Breast epithelium (tissue), 4 donors: ENCODE measurements at places on chromosomes 7 and 10.

GRCh38 chr7:72524037-72524436, 111.9 kb upstream of the CALN1 start:
- H3K4me3 ChIP-seq, result no peak overlapping the region
- no peaks in the 10 kb centered on the region for H3K27me3 ChIP-seq
- H3K4me1 ChIP-seq, result no peaks in the 10 kb centered on the region
- no peak for DNase-seq
- H3K27ac ChIP-seq, result no peak overlapping the region

GRCh38 chr10:31926765-31927564, 1.7 kb downstream of the ARHGAP12 start:
- H3K27me3 ChIP-seq, result no peaks in the 10 kb centered on the region
- peak overlapping the region; percentile 81 for H3K4me3 ChIP-seq
- no peaks in the 10 kb centered on the region for H3K4me1 ChIP-seq
- no peaks in the 10 kb centered on the region for H3K36me3 ChIP-seq
- peak overlapping the region; percentile 98 for H3K27ac ChIP-seq

DNA sequence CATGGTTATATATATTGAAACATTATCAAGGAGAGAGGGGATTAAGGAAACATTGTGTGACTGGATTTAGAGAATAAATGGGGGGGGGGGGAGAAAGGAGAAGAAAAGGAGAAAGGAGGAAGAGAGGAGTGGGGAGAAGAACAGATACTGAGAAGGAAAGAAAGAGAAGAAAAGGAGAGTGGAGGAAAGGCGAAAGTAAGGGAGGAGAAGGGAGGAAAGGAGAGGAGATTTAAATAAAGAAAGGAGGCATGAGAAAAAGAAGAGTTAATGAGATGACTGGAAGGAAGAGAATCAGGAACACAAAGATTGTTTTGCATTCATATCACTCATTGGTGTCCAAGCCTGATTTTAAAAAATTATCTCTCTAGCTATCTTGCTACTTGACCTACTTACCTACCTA, 16.1 kb upstream of the TSPAN12 start:
- no peaks in the 10 kb centered on the region for H3K27me3 ChIP-seq
- H3K4me3 ChIP-seq, result no peak overlapping the region
- H3K36me3 ChIP-seq, result no peaks in the 10 kb centered on the region
- no peaks in the 10 kb centered on the region for H3K4me1 ChIP-seq

GRCh38 chr10:61890430-61890829, 11.1 kb upstream of the ARID5B start:
- H3K4me1 ChIP-seq, result no peaks in the 10 kb centered on the region
- H3K4me3 ChIP-seq, result no peak overlapping the region
- H3K27ac ChIP-seq, result no peak overlapping the region
- no peaks in the 10 kb centered on the region for H3K27me3 ChIP-seq
- DNase-seq, result no peak

DNA sequence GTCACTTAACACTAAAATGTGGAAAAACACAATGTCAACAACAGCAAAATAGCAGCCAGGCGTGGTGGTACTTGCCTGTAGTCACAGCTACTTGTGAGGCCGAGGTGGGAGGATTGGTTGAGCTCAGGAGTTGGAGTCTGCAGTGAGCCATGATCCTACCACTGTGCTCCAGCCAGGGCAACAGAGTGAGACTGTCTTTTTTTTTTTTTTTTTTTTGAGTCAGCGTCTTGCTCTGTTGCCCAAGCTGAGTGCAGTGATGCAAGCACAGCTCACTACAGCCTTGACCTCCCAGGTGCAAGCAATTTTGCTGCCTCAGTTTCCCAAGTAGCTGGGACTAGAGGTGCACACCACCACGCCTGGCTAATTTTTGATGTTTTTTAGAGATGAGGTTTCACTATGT, 6.1 kb downstream of the KCTD7 start:
- peaks cover 8% of the 10 kb centered on the region for H3K36me3 ChIP-seq
- H3K4me1 ChIP-seq, result no peaks in the 10 kb centered on the region
- no peak for DNase-seq
- no peak overlapping the region for H3K27ac ChIP-seq
- H3K27me3 ChIP-seq, result no peaks in the 10 kb centered on the region

DNA sequence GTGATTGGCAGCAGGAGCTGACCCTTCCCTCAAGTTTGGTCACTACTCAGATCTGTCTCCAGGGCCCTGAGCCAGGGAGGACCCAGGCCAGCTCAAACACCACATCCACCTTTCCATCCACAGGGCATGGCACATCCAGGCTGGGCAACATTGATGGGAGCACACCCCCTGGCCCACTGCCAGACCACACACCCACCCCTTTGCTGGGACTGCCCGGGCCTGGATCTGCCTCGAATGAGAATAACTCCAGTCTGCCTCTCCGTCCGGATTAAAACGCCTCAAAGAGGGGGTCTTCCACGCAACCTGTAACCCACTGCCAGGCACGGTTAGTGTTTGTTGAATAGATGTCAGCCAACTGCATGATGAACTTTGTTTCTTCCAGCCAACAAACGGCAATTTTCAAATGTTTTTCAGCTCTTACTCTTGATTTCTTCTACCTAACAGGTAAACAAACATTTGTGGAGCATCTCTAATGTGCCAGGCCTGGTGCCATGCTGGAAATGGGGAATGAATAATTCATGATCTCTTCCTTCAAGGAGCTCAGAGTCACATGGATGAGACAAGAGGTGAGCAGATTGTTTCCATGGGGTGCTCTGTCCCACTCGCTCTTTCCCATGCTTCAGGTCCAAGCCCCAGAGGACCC, 41.0 kb upstream of the CHST15 start:
- no peaks in the 10 kb centered on the region for H3K4me1 ChIP-seq
- DNase-seq, result no peak
- H3K4me3 ChIP-seq, result no peak overlapping the region

DNA sequence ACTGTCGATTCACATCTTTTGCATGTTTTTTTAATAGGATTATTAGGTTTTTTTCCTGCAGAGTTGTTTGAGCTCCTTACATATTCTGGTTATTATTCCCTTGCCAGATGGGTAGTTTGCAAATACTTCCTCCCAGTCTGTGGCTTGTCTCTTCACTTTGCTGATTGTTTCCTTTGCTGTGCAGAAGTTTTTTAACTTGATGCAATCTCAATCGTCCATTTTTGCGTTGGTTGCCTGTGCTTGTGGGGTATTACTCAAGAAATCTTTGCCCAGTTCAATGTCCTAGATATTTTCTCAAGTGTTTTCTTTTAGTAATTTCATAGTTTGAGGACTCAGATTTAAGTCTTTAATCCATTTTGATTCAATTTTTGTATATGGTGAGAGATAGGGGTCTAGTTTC, 95.4 kb downstream of the TBXAS1 start:
- DNase-seq, result no peak
- no peaks in the 10 kb centered on the region for H3K27me3 ChIP-seq
- no peak overlapping the region for H3K27ac ChIP-seq
- H3K36me3 ChIP-seq, result no peaks in the 10 kb centered on the region
- no peak overlapping the region for H3K4me3 ChIP-seq

DNA sequence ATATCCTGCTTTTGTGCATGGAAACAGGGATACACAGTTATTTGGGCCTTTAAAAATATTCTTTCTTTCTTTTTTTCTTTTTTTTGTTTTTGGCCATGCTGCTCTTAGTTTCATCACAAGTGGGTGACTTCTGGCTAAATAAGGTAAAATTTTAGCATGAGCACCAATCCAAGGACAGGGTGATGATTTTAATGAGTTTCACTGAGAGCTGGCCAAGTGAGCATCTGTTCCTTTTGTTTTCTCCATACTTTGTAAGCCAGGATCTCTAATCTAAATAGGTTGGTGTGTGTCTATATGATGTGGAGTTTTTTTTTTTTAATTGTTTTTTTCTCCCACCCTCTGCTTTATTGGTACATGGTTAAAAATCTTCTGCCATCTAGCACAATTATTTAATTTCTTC, 106.8 kb downstream of the POLL start:
- DNase-seq, result no peak
- H3K27me3 ChIP-seq, result no peaks in the 10 kb centered on the region
- H3K4me3 ChIP-seq, result no peak overlapping the region
- H3K4me1 ChIP-seq, result no peaks in the 10 kb centered on the region
- H3K27ac ChIP-seq, result no peak overlapping the region
